COLO829 (cell line): ENCODE measurements at places on chromosomes 5 and 9.

DNA sequence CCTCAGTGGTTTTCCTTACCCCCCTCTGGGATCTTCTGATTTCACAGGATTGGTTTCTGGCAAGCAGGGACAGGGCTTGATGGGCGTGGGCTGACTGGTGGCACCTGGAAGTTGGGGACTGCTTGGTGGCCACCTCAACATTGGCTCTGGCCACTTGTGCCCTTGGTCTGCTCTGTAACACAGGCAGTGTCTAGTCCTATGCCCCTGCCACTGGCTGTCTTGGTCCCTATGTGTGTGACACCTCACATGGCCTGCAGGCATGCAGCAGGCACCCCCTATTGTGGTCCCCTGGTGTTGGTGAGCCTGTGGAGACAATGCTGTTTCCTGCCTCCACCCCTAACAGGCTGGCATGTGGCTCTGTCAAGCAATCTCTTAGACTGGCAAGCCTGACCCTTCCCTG lies 71.3 kb downstream of the GDA start:
- no peak for DNase-seq

- no peak for DNase-seq
These were observed 67.0 kb downstream of the CAST start for GRCh38 chr5:96729156-96729555.

GRCh38 chr5:139878093-139878492 lies 82.5 kb downstream of the PSD2 start:
- no peak for DNase-seq

GRCh38 chr5:128826275-128826674 lies 139.0 kb upstream of the SLC27A6 start:
- DNase-seq = no peak

GRCh38 chr9:137247135-137247915 lies 3.8 kb upstream of the STPG3 start:
- DNase-seq = no peak

DNA sequence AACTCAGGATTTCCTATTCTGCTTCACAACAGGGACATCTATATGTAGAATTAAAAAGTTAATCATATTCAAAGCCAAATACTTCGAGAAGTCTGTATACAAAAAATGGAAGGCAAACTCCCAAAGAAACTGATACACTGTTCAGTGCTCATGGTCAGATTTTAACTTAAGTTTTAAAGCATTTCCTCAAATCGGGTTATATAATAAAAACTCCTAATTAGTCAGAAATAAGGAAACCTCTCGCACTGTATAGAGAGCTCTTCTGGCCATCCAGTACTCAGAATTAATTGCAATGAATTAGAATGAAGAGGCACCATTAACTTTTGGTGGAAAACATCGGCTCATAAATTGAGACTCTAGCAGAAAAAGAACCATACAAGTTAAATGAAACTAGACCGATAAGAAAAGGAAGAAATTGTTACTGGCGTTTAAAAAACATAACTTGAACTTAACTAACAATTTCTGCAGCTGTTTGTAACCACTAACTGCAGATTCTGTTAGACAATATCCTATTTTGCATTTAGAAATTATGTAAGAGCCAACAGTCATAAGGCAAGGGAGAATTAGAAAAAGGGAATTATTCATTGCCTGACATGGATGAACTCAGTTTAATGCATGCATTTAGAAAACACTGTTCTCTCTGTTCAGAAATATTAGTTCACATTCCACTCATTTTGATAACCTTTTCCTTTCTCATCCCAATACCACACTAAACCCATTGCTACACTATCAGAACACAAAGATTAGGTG lies 96.6 kb downstream of the FNBP1 start:
- DNase-seq = peak; percentile 79

DNA sequence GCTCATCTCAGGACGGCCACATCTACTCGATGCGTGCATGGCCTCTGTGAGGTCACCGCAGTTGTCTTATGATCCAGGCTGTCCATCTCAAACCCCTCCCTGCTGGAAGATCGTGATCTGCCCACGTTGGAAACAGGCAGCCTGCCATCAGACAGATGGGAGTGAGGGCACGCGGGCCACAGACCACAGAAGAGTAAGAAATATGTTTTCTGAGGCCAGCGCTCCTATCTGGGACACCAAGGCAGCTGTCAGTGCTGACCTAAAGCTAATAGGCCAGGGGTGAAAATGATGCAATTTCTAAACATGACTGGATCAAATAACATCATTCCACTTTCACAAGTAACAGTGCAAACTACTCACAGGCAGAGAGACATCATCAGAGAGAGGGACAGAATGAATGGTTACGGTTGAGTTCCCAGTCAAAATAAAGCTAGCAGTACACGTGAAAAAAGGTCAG lies 57.1 kb upstream of the CER1 start:
- no peak for DNase-seq

DNA sequence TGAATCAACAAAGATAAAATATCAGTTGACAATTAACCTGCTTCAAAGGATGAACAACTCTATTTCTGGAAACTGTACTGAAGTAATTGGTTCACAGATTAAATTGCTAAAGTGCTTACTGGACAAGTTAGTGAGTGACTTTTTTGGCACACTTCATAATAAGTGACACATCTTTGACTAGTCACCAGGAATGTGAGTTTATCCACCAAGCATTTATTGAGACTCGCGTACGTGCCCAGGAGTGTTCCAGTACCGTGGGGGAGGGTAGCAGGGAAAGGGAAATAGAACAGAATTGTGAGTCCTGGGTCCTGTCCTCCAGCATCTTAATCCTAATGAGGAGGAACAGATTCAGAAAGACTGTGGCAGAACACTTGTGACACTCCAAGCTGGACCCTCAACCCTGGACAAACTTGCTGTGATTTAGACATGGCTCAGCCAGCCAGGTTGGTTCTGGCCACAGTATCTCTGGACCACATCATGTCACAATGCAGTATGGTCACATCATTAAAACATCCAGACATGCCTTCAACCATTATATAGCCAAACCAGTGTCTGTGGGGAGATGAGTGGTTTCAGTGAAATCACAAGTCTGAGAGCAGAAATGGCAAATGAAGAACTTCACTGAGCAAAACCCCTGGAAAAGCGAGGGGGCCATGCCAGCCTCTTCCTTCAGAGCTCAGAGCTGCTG lies 623.1 kb downstream of the BNC2 start:
- DNase-seq = no peak

DNA sequence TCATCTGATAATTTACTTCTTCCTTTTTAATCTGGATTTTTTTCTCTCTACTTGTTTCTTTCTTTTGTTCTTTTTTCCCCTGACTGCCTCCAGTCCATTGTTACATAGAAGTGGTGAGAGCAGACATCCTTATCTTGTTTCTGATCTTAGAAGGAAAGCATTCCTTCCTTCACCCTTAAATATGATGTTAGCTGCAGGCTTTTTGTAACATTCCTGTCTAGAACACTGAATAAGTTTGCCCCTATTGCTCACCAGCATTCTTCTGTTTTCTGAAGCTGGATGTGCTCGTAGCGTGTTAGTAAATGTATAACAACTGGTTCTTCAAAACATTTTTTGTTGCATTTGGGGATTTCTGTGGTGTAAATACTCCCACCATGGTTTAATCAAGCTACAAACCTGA lies 136.7 kb upstream of the NFIL3 start:
- no peak for DNase-seq

GRCh38 chr9:77833561-77834429 lies 185.7 kb upstream of the GNA14 start:
- DNase-seq = no peak

DNA sequence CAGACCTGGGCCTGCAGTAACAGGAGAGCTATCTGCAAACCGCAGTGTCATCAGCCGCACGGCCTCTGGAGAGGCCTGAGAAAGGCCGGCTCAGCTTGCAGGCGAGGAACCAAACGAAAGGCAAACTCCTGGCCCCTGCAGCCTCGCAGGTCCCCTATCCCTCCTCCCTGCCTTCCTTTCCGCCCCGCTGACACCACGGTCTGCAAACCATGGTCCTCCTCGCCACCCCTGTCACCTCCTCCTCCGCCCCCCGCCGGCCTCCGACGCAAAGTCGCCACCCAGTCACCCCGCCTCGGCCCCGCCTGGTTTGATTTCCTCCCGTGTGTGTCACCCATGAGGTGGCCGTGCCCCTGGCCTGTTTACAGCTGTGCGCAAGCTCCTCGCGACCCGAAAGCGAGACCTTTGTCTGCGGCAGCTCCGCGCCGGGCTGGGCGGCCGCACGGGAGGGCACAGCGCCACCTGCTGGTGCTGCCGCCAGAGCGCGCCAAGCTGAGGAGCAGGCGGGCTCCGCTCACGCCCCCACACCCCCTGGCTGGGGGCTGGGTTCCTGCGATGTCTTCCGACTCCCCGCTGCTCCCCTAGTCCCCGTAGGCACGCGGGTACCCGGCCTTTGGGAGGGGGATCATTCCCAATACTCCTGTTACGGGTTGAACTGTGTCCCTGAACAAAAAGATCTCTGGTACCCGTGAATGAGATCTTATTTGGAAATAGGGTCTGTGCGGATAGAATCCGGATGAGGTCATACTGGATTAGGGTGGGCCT lies 19.4 kb downstream of the GBGT1 start:
- peak; percentile 82 for DNase-seq

GRCh38 chr5:115309751-115310370 lies 13.4 kb upstream of the CCDC112 start:
- no peak for DNase-seq

GRCh38 chr9:133532937-133533668 lies 1.4 kb upstream of the ADAMTSL2 start:
- no peak for DNase-seq

DNA sequence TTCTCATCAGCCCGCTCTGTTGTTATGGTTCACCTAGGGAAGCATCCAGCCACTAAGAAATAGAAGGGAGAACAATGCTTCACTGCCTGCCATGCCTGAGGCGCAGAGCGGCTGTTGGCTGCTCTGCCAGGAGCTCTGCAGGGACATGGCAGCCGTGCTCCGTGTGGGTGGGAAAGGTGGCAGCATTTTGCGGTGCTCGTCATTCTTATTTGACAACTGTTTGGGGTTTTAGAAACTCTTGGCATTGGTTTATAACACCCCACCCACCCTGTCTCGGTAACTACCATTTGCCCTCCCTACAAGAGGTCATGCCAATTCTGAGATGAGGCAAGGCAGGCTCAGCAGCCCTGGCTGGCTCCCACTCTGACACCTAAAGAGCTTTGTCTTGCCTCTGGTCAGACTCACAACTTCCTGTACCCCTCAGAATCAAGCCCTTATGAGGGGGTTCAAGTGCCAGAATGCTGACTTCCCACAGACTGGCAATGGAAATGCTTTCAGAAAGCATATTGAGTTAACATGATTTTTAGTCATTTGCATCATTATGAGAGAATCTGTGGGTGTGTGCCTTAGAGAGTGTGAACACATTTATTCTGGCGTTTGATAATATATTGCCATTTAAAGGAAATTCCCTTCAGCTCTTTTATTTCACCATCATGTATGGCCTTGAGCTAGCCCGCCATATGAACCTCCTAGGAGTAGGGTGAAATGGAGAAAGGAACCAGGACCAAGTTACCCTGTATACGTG lies 288.0 kb upstream of the ANKRD55 start:
- DNase-seq = no peak

GRCh38 chr9:37683531-37684371 lies 33.0 kb downstream of the FRMPD1 start:
- DNase-seq = no peak

DNA sequence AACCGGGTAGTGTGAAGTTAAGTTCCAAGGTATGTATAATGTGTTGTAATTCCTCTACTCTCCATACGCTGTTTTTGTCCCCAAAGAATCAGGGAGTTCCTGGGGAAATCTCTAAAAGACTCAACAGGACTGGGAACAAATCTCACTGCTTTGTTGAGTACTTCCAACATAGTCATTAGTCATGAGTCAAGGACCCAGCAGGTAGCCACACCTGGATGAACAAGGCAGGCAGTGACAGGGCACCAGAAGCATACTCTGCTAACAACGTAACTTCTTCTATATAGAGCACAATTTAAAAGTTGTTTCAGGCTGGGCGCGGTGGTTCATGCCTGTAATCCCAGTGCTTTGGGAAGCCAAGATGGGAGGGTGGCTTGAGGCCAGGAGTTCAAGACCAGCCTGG lies 126.8 kb downstream of the SLC1A3 start:
- no peak for DNase-seq

DNA sequence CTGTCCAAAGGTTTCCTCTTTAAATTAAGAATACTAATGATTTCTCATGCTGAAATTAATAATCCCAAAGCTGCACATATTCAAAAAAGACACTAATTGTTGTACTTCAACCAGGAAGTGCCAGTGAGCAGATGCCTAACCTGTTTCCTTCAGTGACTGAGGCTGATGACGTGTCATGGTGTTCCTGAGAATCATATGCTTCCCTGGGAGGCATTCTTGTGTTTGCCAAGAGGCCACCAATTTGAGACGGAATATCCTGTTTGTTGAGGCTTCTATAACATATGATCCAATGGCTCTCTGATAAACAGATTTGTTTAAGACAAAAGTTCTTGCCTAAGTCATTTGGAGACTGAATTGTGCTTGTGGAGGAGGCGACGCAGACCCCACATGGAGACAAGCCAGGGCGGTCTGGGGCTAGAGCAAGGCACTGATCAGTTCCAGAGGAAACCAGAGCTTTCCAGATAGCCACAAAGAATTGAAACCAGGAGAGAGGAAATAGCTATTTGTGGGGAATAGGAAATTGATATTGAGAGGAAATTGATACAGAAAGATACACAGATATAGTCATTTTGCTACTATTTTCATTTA lies 66.4 kb upstream of the ZNF608 start:
- no peak for DNase-seq

DNA sequence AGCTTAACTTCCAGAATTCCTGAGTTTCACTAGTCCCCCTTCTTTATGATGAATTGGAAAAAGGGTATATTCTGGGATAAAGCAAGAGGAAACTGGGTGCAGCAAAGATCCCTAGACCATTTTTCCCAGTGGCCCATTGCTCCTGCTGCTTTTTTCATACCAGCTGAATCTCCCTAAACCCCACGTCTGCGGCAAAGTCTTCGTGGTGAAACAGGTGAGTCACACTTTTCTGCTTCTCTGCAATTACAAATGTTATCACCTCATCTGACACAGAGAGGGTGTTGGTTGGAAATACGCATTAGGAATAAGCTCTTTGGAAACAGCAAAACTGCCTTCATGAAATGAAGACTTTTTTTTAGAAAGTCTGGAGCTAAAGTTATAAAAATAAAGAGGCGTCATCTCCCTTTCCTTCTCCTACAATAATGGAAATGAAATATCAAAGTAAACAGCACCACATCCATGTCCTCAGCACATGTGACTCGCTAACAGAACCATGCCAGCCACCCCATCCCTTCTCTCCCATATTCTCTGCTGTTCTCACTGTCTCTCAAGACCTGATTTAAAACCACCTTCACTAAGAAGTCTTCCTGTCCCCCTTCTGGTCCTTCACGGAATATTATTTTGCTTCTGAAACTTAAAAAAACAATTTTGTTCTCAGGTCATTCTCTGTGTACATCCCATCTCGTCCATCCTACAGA lies 39.5 kb upstream of the GLRX start:
- DNase-seq = no peak
